ENCODE measurements at places on chromosomes 1 and 21. TPM values are rescaled to one million over a fixed set of nuclear protein-coding genes. Genes with fewer than 3 reads are reported as not detected.

Gene ATP1A2
- total RNA-seq = not detected

Gene ASCL5
- not detected for total RNA-seq

Gene UBE2U
- not detected for total RNA-seq

Gene BGLAP
- not detected for total RNA-seq

Gene F13B
- total RNA-seq = not detected

Gene EPHA8
- not detected for total RNA-seq

Gene SHE
- 71.6 TPM for total RNA-seq

Gene SEMA4A
- 0.16 TPM for total RNA-seq

Gene CRYAA
- total RNA-seq = not detected

Gene LRRC8B
- 6.3 TPM for total RNA-seq

Gene GPR25
- total RNA-seq = not detected

Gene BCAN
- not detected for total RNA-seq

Gene PTPRU
- total RNA-seq = 7.6 TPM

Gene CFHR3
- total RNA-seq = not detected

Gene HHIPL2
- not detected for total RNA-seq

Gene TRIM58
- 0.06 TPM for total RNA-seq

Gene NBPF4
- not detected for total RNA-seq

Gene ITLN1
- not detected for total RNA-seq

Gene CAPZB
- 130 TPM for total RNA-seq

Gene NBPF11
- 6.7 TPM for total RNA-seq

Gene PLPPR4
- 0.25 TPM for total RNA-seq

Gene EXTL2
- total RNA-seq = 15.2 TPM

Gene PRAMEF7
- total RNA-seq = not detected

Gene AMY1B
- not detected for total RNA-seq

Gene IRF6
- total RNA-seq = 1.5 TPM

Gene OR2T27
- not detected for total RNA-seq

Gene FALEC
- total RNA-seq = not detected

Gene COL11A1
- 0.25 TPM for total RNA-seq

Gene SAMSN1
- 0.25 TPM for total RNA-seq

Gene KCNA2
- total RNA-seq = not detected

Gene C1orf87
- total RNA-seq = not detected

Gene F11R
- 84.2 TPM for total RNA-seq

Gene AMIGO1
- 0.16 TPM for total RNA-seq

Gene TEDDM1
- total RNA-seq = not detected

Gene CD101
- total RNA-seq = 0.44 TPM
